Ammon's horn (tissue), 1 donor: ENCODE measurements at places on chromosomes 7 and 10.
A peak's percentile ranks its signal among the peaks of the same experiment; 100 is the strongest.

DNA sequence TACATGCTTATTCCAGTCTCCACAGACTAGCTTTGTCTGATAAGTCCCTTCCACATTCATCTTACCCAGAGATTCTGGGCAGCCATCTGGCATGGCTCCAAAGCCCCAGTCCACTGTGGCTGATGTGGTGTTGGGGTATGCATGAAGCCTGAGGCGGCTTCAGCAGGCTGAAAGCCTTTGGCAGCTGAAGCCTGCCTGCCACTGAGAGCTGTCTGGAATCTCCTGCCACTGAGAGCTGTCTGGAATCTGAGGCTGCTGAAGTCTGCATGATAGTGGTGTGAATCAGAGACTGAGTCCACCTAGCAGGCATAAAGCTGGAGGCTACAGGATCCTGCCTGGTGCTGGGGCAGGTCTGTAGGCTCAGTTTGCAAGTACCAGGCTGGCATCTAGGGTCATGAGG lies 87.1 kb downstream of the DYNC1I1 start:
- no peak for DNase-seq

GRCh38 chr10:70363971-70364771 lies 18.3 kb downstream of the LRRC20 start:
- peak; percentile 95 for DNase-seq

DNA sequence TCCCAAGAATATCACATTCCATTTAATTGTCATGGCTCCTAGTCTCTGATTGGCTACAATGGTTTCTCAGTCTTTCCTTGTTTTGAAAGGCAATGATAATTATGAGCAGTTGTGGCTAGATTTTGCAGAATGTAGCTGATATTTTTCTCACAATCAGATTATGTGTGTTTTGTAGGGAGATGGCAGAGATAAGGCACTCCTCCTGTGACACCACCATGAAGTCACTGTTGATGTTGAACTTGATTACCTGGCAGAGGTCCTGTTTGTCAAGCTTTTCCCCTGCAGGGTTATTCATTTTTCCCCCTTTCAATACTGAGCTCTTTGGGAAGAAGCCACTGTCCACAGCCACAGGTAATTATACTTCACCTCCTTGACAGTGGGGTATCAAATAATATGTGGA lies 602.9 kb upstream of the PFKP start:
- DNase-seq = no peak

DNA sequence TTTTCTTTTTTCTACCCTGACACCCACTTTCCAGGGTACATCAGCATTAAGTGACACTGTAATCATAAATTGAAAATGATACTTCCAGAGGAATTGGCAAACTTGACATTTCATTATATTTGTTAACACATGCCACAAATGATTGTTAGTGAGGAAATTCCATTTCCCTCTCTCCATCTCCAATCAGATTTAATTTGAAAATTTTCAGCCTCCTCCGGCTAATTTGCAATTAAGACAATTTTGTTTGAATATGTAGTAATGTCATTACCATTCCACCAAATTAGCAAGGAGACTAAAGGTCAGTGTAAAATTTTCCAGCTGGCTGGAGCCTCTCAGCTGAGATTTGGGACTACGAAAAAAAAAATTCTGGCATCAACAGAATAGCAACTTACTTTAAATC lies 242.7 kb downstream of the FOXP2 start:
- DNase-seq = no peak

DNA sequence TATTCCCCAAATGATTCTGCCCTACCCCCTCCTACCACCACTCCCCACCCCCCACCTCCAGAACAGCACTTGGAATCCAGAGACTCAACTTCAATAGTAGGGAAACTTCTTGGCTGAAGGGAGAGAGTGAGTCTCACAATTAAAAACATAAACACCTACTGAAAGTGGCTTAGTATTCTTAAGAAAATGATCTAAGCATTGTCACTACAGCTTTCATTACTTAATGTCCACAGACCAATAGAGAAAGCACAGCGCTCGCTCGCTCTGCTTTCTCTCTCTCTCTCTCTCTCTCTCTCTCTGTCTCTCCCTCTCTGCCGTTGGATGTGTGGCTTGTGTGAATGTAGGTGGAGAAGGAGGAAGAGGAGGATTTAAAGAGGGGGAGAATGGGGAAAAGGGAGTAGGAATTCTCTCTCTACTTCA lies 1.5 kb upstream of the SEMA3A start:
- peak; percentile 18 for DNase-seq

- DNase-seq = no peak
Observed at GRCh38 chr7:150560486-150560885, 6.7 kb upstream of the GIMAP4 start.

DNA sequence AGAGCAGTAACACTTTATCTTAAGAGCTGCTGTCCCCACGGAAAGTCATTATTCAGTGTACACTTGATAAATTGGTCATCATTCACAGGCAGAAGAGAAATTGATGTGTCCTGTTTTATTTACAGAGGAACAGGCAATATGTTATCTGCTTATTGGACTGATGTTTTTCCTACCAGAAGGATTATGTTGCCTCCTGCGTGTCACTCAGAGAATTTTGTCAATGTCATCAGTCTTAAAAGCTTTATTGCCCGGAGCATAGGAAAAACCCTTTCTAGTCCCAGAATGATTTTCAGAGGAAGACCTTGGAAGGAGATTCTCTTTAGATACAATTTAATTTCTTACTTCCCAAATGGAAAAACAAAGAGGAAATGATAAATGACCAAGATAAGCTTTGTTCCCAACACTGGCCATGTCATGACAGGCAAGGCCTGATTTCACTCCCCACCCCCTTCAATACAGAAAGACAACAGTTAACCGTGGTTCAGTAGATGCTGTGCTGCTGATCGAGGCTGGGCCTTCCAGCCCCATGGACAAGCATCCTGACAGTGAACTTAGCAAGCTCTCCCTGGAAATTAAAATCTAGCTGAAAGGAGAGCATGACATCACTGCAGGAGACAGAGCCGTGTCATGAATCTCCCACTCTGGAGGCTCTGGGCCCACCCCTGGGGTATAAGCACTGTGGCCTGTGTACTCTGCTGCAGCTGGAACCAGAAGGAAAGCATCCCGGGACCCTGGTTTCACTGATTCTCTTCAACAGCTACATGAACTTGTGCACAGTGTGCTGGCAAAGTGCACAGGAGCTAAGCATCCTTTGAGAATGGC lies 118.8 kb upstream of the LYZL2 start:
- DNase-seq = no peak

- no peak for DNase-seq
Observed at GRCh38 chr7:8322667-8323066, 60.7 kb upstream of the ICA1 start.

DNA sequence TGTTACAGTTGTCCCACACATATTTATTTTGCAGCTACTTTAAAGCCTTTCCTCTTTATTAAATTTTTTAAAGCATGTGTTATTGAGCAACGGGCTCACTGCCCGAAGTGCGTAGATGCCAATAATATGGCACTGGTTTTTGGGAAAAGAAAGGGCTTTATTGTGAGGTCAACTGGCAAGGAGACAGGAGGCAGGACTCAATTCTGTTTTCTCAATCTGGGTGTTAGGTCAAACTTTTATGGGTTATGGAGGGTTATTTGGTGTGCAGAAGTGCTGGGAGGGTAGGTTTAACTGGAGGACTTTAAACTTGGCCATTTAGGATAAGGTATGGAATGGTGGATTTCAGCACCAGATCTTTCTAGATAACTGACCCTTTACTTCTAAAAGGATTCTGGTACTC lies 183.6 kb downstream of the LRRC4 start:
- no peak for DNase-seq

DNA sequence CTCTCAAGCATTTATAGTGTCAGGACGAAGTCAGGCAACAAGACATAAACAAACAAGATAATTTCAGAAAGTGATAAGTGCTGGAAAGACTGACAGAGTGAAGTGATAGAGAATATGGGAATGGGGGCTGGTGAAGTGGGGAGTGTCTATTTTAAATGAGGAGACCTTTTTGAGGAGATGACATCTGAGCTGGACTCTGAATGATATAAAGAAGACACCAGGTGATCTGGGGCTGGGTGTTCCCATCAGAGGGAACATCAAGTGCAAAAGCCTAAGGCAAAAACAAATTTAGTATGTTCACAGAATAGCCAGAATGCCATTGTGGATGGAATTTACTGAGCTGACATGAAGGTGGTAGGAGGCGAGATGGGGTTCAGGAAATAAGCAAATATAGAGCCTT lies 83.4 kb downstream of the PPP1R3A start:
- DNase-seq = no peak

GRCh38 chr10:84356928-84357327 lies 28.5 kb downstream of the CCSER2 start:
- no peak for DNase-seq

- DNase-seq = no peak
Observed at GRCh38 chr10:66214721-66215404, 711.0 kb upstream of the LRRTM3 start.

DNA sequence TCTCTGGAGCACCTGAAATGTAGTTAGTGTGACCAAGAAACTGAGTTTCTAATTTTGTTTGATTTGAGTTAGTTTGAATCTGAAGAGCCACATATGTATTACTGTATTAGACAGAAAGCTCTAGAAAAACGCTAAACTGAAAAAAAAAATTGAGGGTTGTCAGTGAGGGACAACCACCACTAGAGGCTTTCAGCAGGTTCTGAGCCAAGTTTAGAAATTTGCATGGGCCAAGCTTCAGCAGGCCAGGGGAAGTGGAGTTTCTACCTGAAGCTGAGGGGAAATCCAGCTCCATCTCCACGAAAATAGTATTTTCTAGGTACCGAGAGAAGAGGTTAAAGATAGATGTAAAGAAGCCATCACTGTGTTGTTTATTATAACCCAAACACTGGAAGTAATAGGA lies 77.9 kb upstream of the PLXNA4 start:
- DNase-seq = no peak

- DNase-seq = no peak
Observed at GRCh38 chr7:135143885-135144668, 3.8 kb upstream of the TMEM140 start.

- DNase-seq = no peak
Observed at GRCh38 chr10:124027031-124027611, 66.3 kb downstream of the CHST15 start.

DNA sequence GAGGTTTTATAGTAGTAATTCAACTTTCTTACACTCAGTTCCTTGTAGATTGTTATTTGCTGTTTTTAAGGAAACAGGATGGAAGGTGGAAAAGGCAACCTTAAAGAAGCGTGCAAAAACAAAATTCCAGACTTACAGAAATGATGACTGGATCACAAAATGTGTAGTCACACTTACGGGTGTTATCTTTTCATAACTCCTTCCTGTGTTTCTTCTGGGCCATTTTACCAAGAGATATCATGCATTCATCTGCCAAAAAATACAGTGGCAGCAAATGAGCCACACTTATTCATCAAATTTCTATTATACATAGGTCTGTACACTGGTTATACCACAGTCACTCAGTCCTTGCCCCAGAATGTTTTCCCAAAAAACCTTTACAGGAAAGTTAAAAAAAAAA lies 94.3 kb upstream of the IL6 start:
- no peak for DNase-seq

DNA sequence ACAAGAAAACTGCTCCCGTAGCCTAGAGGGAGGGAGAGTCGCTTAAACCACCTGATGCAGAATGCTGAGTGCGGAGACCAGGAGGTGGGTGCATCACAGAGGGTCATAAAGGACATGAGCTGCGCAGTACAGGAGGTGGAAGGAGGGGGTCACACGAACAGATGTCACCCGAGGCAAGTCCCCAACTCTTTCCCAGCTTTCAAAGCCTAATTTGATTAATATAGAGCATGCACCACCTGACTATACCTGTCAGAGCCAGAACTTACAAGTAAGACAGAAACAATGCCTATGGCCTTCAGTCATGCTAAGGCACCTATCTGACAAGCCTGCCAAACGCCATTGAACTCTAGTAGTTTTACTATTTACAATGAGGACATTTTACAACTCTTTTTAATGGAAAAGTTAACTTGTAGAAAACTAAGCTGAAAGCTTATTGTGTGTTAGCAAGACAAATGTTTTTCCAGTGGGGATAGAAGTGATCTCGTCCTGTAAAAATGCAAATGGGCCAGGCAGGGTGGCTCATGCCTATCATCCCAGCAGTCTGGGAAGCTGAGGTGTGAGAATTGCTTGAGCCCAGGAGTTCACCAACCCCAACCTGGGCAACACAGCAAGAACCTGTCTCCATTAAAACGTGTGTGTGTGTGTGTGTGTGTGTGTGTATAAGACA lies 1.1 kb upstream of the VOPP1 start:
- DNase-seq = no peak

DNA sequence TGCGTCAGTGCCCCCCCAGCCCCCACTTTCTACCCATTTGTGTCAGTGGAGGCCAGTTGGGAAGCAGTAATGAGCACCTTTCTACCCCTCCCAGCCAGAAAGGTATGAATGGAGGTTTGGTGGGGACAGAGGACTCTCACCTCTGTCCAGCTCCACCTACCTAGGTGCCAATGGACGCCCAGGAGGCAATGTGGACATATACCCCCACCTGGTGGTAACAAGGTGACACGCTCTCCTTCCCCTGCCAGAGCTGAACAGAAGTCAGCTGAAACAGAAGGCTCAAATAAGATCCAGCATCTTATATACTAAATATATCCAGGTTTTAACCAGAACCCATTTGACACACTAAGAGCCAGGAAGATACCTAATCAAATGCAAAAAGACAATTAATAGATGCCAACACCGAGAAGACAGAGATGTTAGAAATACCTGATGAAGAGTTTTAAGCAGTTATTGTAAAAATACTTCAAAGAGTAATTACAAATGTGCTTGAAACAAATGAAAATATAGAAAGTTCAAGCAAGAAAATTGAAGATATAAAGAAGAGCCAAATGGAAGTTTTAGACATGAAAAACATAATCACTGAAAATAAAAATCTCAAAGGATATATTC lies 18.4 kb upstream of the SORCS3 start:
- DNase-seq = no peak

DNA sequence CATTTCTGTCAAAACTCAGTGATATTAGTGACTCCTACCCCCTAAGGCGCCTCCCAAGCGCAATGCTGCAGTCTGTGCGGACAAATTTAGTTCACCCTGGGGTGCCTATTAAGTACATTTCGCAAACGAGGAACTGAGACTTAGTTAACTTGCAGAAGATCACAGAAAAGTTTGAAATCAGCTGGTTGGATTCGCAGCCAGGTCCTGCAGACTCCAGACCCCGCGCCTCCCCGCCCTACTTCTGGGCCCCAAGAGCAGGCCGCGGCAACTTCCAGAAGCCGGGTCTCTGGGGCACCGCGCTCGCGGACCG lies 588 bp downstream of the CYREN start:
- peak; percentile 52 for DNase-seq
